T-helper 2 cell treated with Interferon-gamma antibody and Interleukin-4, amounts not matched to agents 5 μg/mL and 100 μg/mL, for 36 hours (primary cell): ENCODE measurements at places on chromosomes 7 and 10.

GRCh38 chr10:70849582-70850016 lies 33.9 kb downstream of the SGPL1 start:
- no peak for DNase-seq

DNA sequence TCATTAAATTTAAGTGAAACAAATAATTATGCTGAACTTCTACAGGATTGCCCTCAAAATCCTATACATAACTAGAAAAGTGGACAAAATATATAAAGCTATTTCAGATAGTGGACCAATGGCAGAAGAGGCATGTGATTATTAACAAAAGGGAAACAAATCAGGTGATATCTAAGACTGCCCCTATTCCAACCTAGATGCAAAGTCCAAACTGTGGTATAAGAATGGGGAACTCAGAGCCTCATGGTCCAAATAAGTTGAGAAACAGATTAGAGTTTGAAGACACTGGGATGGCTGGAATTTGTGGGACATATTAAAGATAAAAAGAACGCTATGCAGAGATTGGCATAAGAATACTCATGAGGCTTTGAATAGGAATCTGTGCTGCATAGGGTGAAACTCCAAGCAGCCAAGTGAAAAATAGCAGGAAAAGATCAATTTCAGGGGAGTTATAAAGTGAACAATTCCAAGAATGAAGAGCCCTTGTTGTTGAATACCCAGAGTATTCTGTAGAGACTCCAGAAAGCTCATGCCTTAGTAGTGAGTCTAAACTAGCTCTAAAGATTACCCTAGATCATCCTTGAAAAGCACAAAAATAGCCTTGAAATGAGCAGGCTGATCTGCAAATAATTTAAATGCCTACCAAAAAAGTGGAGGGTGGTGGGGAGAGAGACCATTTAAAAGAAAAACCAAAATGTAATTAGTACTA lies 152.4 kb downstream of the IMMP2L start:
- DNase-seq: no peak

- DNase-seq: no peak
These were observed 100.6 kb downstream of the RBM20 start for GRCh38 chr10:110744782-110745181.

- DNase-seq: no peak
These were observed 33.4 kb downstream of the FAM241B start for GRCh38 chr10:69663369-69663947.

- no peak for DNase-seq
These were observed 3.6 kb downstream of the EPDR1 start for GRCh38 chr7:37923996-37924395.

- no peak for DNase-seq
These were observed 453.4 kb upstream of the CELF2 start for GRCh38 chr10:10564081-10564794.

GRCh38 chr7:45196374-45196773 lies 38.8 kb downstream of the RAMP3 start:
- peak; percentile 86 for DNase-seq

DNA sequence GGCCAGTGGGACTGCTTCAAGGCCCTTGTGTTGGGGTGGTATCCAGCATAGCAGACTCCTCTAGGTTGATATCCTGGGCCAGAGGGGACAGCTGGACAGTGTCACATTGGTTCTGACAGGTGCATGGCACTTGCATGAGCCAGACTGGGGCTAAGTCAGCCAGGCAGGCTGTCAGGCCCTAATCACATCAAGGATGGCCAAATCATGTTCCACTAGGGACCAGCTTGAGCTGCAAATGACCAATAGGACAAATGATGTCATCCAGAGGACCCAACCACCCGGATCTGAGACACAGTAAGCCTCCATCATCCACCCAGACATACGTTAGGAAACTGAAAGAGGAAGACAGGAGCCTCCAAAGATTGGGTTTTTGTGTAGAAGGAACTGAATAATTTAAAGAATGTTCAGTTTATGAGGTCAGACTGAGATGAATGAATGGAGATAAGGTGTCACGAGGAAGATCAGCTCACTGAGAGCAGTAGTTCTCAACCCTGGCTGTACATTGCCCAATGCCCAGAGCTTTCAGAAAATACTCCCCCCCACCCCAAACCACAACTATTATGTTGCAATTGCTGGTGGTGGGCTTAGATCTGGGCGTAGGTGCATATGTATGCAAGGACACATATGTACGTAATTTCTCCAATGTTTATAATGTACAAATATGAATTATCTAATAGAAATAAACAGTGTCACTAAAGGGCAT lies 75.2 kb upstream of the INHBA start:
- DNase-seq: no peak

DNA sequence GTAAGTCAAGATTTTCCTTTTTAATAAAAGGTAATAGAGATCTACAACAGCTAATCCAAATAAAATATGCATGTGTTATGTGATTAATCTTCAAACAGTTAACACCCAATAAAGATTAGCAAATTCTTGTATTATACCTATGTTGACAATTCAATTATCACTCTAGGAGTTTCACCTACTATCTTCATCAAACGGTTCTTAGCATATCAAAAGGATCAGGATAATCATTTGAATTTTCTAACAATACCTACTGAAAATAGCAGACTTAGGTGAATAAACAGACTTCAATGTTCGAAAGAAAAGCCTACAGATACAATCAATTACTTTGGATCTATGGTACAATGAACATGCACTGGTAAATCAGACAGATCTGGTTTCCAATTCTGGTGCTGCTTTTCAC lies 268.3 kb downstream of the CACNA2D1 start:
- DNase-seq: no peak

- peak; percentile 6 for DNase-seq
These were observed 14.3 kb downstream of the IL2RA start for GRCh38 chr10:6047847-6048246.

DNA sequence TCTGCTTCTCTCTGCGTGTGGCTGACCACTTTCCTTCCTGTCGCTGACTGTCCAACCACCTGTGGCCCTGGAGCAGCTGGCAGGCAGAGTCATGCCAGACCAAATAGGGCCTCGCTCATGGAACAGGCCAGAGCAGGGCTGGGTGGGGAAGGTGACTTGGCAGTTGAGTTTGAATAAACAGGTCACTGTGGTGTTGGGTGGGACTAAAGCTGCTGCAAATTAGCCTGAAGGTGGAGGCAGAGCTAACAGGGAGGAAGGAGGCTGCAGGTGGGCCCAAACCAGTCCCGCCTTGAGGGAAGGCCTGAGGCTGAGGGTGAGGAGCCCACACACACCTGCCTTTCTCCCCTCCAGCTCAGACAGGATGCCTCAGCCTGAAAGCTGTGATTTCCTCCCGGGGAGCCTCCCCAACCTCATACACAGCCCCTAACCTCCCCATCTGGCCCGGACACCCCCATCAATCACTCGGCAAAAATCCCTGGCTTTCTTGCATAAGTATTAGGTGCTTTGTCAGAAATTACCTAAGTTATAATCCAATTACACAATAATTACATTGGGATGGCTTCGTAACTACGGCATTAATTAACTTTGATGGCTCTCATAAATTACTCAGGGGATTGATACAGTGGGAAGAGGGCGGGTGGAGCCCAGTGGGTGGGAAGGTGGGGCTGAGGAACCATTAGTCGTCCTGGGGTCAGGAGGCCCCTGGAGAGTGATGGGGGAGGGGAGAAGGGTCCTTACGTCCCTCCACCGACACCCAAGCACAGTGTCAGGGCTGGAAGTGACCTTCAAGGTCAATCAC lies 97.7 kb upstream of the PCBD1 start:
- DNase-seq: no peak

- no peak for DNase-seq
These were observed 74.1 kb downstream of the HIPK2 start for GRCh38 chr7:139703487-139704307.

GRCh38 chr7:83739527-83739926 lies 90.6 kb upstream of the SEMA3E start:
- no peak for DNase-seq

DNA sequence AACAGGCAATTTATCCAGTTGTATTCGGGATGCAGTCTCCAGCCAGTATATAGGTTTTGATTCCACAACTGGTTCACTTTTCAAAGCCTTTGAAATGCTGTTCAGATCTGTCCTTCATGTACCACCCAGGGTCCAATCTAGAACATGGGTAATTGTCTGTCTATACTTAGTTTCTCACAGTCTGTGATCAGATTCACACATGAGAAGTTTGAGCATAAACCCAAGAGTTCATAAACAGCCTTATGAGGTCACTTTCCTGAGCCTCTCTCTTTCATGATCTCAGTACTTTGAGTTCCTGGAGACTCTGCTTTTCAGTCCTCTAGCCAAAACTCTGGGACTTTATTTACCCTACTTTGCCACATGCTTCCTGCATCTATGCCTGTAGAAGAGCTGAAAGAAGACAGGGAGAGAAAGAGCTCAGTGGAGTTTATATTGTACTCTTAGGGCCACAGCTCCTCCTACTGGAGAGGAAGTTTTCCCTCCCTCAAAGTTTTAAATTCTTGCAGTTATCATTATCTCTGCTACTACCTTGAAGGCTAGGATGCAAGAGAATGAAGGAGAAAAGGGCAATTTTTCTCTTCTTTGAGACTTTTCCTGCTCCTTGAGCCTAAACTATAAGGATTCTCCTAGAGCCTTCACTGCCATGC lies 172.0 kb downstream of the ZEB1 start:
- DNase-seq: no peak

- no peak for DNase-seq
These were observed 43.4 kb downstream of the FOXL3 start for GRCh38 chr7:333393-333764.

- DNase-seq: no peak
These were observed 31.1 kb downstream of the CALML3 start for GRCh38 chr10:5555881-5556280.

DNA sequence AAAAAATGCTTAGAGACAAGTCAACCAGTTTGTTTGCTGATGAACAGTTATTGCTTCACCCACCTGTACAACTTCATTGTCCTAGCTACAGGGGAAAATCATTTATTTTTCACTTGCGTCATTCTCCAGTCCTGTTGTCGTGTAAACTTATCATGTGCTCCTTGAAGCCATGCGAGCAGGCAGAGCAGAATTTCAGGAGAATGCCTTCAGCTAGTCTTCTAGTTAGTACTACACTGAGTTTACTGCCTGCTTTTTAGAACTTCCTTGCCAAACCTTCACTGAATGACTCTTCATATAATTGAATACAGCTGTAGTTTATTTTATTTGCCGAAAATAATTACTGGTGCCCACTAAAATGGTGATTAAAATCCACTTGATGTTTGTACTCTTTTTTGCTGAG lies 15.6 kb downstream of the RPA3 start:
- DNase-seq: no peak

GRCh38 chr10:72605122-72605521 lies 20.8 kb downstream of the MICU1 start:
- no peak for DNase-seq

DNA sequence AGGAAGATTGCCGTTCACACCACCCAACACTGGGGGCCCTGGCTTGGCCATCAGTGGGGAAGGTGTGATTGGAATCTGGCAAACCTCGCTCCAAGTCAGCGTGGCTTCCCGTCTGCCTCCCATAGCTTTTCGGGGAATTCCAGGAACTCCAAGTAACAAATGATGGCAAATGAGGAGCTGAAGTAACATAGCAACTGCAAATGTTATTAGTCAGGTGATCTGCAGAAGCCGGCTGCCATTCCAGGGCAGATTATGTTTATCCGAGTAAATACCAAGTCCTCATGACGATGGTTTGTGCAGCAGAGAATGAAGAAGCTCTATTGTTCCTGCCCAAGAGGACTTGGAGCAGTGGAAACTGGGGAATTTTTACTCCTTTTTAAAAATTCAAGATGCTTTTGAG lies 270.5 kb upstream of the PODXL start:
- no peak for DNase-seq

GRCh38 chr10:15844517-15844916 lies 15.8 kb downstream of the MINDY3 start:
- DNase-seq: no peak

GRCh38 chr7:132655131-132655727 lies 79.0 kb upstream of the PLXNA4 start:
- peak; percentile 60 for DNase-seq

- no peak for DNase-seq
These were observed 2.2 kb downstream of the GIMAP4 start for GRCh38 chr7:150569245-150569955.

DNA sequence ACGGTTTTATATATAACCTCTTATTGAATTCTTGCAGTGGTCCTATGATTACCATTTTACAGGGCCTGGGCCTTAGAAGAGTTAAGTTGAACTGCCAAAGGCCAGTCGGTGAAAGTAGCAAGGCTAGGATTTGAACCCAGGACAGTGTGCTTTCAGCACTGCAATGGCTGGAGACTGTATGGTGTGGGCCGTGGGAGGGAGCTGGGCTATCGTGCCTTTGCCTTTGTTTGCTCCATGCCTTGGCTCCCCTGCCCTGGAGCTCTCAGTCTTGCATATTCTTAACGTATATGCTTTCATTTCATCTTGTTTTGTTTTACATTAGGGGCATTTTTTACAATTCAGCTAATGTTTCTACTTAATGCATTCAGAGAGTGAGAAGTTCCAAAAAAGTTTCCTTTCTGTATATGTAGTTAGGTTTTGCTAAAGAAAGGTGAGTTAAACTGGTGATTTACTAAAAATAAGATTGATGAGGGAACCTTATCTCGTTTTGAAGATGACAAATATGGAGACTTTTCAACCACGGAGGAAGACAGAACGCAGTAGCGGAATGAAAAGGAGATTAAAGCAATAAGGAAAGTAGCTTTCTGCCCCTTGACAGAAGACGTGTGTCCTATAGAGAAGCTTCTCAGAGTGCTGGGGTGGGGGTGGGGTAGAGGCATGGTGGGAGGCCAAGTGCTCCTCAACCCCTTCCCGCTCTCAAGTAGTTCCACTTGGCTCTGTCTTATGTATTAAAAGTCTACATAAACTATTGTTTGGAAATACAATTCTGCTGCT lies 82.5 kb downstream of the RTKN2 start:
- DNase-seq: peak; percentile 49

- DNase-seq: no peak
These were observed 98.8 kb downstream of the PRKAG2 start for GRCh38 chr7:151777908-151778670.

- DNase-seq: no peak
These were observed 18.0 kb downstream of the CDCA7L start for GRCh38 chr7:21927693-21928092.

- DNase-seq: no peak
These were observed 1.4 kb downstream of the SFR1 start for GRCh38 chr10:104123397-104123796.

- no peak for DNase-seq
These were observed 82.9 kb downstream of the CFTR start for GRCh38 chr7:117562759-117563158.

DNA sequence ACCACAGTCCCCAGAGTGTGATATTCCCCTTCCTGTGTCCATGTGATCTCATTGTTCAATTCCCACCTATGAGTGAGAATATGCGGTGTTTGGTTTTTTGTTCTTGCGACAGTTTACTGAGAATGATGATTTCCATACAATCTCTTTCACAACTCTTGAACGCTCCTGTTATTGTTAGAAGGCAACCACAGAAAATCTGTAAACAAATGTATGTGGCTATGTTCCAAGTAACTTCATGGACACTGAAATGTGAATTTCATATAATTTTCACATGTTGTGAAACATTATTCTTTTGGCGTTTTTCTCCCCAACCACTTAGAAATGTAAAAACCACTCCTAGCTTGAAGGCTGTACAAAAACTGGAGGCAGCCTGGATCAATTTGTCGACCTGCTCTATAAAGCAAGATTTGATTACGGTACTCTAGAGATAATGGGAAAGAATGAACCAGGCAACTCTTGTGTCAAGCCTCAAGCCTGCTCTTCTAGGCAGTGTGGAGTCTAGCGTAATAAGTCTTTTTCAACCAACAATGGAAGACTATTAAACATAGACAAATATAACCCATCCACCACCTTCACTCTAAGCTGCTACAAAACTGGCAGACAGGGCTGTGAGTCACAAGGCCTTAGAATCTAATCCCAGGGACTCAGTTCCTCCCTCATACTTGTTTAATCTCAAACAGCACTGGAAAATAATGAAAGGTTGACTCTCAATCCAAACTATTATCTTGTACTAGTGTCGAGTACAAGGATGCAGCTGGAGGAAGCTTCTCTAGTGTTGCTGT lies 22.7 kb downstream of the ARL3 start:
- DNase-seq: no peak
